ENCODE measurements at places on chromosomes 2 and 18.

DNA sequence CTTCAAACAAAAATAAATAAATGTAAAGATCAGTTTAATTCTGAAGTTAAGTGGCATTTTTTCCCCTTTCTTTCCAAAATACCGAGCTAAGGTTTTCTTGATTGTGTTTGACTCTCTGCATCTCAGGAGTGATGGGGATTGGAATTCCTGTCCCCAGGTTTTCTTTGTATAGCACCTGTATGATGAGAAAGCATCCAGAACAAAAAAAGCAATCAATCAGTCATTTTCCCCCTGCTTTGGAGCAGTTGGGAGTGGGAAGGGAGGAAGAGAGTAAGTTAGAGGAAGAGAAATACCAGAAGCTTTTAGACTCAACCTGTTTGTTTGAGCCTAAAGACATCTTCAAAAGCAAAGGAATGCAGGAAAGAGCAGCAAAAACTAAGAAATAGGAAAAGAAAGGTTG is 88.5 kb downstream of the RIF1 start:
- DNase-seq = no peak

DNA sequence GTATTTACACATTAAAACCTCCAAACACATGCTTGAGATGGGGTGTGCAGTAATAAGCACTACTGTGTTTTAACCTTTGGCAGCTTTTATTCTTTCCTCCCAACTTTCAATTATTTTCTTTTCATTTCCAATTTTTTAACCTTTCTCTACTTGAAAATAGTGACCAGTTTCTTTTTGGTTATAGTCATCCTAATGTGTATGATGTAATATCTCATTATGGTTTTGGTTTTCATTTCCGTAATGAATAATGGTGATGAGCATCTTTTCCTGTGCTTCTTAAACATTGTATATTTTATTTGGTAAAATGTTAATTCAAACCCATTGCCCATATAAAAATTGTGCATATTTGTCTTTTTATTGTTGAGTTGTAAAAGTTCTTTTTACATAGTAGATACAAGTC is 103.5 kb downstream of the BMPR2 start:
- DNase-seq = no peak

DNA sequence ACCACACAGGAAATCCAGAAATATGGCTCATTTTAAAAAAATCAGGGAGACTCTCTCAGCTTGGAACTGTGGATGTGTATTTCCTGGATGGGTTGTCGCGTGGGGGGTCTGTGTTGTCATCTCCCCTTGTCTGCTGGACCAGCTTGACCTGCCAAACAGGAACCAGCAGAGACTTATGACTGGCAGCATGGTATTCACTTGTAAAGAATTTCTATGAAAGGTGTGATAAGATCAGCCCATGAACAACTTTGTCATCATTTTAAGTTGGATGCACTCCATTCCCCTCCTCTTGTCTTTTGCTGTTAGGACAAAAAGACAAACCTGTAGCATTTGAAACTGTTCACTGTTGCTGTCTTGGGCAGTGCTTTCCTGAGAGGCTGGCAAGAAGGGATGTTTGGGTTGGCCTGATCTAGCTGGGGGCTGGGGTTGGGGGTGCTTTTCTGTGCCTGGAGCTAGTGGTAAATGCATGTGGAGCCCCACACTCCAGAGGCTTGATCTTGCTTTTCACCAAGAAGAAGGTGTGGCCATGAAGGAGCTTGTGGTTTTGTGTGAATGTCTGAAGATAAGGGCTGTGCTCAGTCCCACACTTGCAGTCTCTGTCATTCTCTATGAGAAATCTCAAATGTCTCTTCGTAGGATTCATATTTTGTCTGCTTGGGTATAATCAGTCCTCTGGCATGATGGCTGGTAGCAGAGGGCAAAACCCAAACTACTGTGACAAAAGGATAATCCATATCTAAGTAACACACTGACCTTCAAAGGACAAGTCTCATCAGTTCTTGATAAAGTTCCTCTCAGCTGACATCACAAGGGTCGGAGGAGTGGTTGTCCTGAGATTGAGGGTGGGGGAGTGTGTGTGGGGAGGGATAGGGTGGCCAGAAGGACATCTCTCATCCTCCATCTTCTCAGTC is 39.0 kb downstream of the RALB start:
- no peak for DNase-seq

DNA sequence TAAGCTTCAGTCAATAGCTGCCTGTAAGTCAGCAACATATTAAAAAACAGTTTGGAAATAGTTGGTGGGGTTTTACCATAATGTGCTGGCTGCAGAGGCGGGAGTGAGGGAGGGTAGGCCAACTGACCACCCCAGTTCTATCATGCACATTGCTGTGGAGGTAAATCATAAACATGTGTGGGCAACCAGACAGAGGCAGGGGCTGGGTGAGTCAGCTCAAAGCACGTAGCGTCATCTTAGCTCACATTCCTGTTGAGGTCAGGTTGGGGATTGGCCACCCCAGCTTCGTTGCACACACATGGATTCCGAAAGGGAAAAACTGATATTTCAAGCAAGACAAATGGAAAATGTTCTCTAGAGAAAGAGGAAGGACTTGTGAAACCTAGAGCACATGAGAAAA is 19.5 kb downstream of the GPR45 start:
- peak; percentile 29 for DNase-seq

DNA sequence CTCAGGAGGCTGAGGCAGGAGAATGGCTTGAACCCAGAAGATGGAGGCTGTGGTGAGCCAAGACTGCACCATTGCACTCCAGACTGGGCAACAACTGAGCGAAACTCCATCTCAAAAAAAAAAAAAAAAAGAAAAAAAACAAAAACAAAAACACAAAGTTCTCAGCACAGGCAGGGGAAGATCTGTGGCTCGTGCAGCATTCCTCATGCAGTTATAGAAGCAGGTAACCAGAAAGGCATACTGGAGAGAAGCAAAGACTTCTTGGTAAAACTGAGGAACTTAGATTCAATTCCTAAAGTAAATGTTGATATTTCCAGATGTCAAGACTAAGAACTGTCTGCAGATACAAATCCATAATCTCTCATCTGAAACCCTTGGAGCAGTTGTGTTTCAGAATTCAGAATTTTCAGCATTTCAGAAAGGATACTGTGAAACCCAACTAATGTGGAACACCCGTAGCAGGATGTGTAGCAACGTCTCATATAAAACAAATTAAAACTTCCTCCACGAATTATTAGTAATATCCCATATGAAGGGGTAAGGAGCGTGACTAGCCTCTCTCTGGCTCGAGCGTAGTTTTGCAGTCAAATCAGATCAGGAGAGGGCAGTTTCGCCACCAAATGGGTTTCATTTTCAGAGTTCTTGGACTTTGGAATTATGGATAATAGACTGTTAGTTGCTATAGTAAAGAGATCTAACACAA is 13.2 kb upstream of the SLC25A52 start:
- no peak for DNase-seq

GRCh38 chr2:149894760-149895159 is 307.2 kb upstream of the MMADHC start:
- DNase-seq = no peak

DNA sequence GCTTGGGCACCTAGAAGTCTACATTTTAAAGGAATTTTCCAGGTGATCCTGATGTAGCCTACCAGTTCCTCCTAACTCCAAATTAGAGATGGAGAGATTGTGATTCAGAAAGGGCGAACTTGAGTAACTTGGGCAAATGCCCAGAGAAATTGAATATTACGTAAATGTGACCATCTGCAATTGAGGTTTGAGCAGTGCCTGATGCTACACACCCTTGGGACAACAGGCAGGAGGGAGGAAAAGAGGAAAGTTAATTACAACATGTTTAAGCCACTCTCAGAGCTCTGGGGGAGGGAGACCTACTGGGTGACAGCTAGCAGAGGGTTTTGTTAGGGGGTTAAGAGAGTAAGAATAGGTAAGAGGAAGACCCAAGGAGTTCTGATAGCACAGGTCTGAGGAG is 208.9 kb downstream of the LPIN1 start:
- DNase-seq = no peak

- no peak for DNase-seq
Measured at GRCh38 chr2:232203936-232204335, 174.6 kb upstream of the ALPP start.

- no peak for DNase-seq
Measured at GRCh38 chr2:48045613-48046012, 139.3 kb upstream of the FBXO11 start.

DNA sequence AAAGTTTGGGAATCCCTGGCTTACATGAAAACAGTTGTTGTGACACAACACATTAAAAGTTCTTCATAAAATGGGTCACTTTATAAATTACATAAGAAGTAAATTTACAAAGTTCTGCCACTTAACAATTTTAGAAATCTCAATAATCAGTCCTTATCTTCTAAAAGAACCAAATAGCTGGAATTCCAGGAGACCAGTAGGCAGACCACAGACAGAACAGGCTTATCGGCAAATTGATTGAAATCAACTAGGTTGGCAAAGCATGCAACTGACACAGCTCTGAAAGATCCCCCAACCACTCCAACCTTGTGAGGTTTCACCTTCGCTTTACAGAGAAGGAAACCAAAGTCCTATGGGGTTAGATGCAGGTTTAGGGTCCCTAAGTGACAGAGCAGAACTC is 103.0 kb downstream of the DNER start:
- no peak for DNase-seq

GRCh38 chr2:61993422-61994024 is 88.0 kb downstream of the COMMD1 start:
- DNase-seq = peak; percentile 29

- DNase-seq = no peak
Measured at GRCh38 chr2:68466361-68466777, 725 bp downstream of the FBXO48 start.

All from smooth muscle cell of the brain vasculature (primary cell).